ENCODE measurements at places on chromosomes 3 and 15.

- no peak for DNase-seq
Observed at GRCh38 chr3:47342151-47342550, 38.7 kb upstream of the PTPN23 start.

DNA sequence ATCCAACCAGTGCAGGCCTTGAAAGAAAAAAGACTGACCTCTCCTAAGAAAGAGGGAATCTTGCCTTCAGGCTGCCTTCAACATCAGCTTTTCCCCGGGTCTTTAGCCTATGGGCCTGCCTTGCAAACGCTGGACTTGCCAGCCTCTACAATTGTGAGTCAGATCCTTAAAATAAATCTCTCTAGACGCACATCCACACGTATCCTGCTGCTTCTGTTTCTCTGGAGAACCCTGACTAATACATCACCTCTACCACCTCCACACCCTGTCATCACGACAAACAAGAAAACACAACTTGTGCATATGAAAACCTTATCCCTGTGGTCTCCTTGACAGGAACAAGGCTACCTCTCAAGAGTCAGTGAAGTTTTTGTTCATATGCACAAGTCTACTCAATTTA is 11.8 kb downstream of the CYFIP1 start:
- no peak for DNase-seq

GRCh38 chr15:74228723-74229081 is 7.4 kb upstream of the CCDC33 start:
- DNase-seq = no peak

DNA sequence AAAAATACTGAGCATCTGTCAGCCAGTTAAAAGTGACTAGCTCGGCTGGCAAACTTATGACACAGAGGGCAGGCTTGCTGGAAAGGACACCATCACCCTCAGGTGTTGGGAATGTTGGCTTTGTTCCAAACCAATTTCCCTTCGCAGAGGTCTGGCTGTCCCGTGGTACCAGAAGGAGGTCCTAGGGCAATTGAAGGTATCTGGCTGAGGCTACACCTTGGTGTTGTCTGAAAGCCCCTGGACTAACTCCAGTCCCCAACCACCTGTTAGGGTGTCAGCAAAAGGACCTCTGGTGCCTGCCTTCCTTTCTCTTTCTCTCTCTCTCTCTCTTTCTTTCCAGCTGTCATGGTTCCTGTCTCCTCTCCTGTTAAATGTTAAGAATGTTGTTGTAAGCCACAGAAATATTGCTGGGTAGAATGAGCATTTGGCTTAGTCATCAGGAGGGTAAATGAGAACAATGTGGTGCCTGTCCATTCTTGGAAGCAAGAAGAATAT is 12.5 kb downstream of the PRR20G start:
- DNase-seq = no peak

DNA sequence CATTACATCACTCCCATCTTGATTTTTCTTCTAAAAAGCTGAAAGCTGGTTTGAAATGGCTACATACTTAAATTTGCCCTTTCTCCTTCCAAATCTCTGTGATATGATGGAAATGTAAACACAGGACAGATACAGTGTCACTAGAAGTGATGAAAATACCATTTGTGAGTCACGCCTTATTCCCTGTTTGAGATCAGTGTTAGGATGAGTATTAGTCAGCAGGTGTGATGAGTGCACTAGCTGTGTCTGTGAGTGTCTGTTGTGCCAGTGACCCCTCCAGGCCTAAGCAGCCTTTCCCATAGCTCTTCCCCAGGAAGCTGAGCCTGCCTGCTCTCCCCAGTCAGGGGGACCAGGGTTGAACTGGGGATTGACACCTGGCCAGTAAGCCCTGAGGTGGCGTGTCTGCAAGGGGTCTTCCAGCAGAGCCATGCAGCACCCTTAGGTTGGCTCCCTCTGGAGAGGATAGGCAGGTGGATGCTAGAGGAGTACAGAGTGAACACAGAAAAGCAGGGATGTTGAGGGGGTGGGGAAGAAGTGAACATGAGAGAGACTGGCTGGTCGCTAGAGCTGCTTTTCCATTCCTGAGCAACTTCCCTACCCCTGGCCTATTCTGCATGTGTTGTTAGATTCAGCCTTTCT is 92.0 kb downstream of the PDE8A start:
- no peak for DNase-seq

DNA sequence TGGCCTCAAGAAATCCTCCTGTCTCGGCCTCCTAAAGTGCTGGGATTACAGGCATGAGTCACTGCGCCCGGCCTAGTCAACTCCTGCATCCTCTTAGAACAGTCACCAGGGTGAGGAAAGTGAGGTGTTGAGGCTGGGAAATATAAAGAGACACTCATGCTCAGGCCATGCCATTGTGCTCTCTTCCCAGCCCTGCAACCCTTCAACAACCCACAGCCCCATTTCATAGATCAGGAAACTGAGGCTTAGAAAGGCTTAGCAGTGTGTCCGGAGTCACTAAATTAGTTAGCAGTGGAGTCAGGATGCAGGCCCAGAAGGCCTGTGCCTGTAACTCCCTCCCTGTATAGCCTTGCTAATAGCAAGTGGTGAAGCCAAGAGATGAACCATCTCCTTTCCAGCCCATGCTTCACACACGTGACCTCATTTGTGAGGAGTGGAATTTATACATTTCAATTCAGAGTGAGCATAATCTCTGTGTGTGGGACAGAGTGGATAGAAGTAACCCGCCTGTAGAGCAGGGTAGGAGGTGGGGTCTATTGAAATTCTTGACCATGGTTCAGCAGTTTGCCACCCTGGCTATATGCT is 51.7 kb upstream of the USP3 start:
- no peak for DNase-seq

GRCh38 chr3:30393079-30393478 is 213.3 kb upstream of the TGFBR2 start:
- DNase-seq = no peak

GRCh38 chr15:31303726-31304648 is 22.6 kb upstream of the KLF13 start:
- no peak for DNase-seq

GRCh38 chr3:58459160-58459559 is 25.5 kb upstream of the PDHB start:
- no peak for DNase-seq

All from CD4-positive, alpha-beta T cell treated with Interleukin-17A for 1 hour (primary cell).